ENCODE measurements at places on chromosomes 6 and 20.

DNA sequence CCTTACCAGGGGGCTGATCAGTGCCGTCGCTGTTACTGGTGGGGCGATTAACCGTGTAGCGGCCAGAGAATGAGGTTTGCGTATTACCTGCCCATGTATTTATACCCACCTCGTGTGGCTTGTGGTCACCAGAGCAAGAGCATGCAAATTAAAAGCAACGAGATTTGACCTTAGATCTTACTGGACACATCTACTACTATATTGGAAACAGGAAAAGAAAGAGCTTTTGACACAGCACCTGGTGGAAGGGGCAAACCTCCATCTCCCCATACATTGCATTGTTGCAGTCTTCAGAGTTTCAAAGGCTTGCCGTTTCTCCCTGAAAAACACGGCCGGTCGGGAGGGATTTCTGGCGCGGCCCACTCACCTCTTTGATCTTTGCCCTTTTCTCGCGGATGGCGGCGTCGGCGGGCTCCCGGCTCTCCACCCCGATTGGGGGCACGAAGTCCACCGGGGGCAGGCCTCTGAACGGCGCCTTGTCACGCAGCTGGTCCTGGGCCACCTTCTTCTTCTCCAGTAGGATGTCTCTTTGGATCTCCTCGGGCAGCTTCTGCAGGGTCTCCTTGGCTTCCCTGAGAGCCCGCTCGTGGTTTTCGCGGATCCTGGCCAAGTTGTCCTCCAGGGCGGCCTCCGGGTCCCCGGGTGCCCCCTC lies 1.3 kb downstream of the MAN1A1 start:
- DNase-seq, result peak; percentile 45

DNA sequence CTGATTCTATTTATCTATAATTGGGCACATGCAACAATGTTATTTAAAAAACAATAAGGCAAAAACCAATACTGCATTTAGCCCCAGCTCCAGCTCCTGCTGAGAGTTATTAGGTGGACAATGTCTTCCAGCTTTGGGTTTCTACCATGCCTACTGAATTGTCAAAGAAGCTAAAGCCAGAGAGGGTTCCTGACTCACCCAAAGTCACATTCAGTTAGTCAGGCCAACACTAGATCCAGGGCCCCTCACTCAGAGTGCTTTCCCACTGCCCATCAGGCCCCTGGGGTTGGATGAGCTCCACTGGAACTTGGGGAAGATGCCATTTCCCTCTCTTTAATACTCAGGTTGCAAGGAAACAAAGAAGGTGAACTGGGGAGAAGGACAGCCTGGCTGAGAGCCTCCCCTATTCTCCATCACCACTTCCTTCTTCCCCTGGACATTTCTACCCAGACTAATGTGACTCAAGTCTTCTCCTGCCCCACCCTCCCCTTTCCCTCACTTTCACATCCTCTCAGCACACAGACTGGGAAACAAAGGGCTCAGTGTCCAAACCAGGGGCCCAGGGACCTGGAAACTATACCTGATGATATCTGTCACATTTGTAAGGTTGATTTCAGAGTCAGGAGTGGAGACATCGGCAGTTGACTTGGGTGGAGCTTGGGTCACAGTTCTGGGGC lies 6.0 kb downstream of the TREM1 start:
- DNase-seq, result no peak

- no peak for DNase-seq
These were observed 68.2 kb downstream of the PRDM1 start for GRCh38 chr6:106154326-106154725.

- no peak for DNase-seq
These were observed 5.0 kb upstream of the BTN2A1 start for GRCh38 chr6:26452631-26453235.

- no peak for DNase-seq
These were observed at the start of gene GABRR1 for GRCh38 chr6:89217299-89217910. Gene GABRR1 (minus strand): TSS chr6:89217358. CDS start chr6:89217322, 36 bp downstream.

DNA sequence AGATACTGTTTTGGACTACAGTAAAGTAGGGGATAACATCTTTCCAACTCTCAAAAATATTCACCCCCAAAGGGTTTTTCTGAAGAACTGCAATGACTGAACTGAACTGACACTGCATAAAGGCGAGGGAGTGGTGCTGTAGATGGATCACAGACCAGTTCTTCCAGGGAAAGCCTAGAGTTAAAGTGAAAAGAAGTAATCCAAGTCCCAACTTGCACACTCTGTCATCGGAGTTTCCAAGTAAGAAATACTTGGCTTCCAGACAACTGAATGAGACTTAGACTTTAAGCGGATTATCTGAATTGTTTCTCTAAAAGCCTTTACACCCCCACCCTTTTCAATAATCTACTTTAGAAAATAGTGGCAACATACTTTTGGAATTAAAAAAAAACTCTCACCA lies 134.1 kb upstream of the PREP start:
- DNase-seq, result no peak

- DNase-seq, result no peak
These were observed 91.4 kb downstream of the THBS2 start for GRCh38 chr6:169162249-169162648.

- no peak for DNase-seq
These were observed 30.2 kb downstream of the MYLIP start for GRCh38 chr6:16158943-16159557.

DNA sequence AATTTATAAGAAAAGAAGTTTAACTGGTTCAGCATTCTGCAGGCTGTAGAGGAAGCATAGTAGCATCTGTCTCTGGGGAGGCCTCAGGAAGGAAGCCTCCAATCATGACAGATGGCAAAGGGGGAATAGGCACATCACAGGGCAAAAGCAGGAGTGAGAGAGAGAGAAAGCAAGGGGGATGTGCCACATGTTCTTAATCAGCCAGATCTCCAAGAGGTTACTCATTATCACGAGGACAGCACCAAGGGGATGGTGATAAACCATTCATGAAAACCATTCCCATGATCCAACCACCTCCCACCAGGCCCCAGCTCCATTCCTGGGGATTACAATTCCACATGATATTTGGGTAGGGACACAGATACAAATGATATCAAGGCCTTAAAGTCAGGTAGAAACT lies 217.5 kb upstream of the TCF21 start:
- DNase-seq, result no peak

DNA sequence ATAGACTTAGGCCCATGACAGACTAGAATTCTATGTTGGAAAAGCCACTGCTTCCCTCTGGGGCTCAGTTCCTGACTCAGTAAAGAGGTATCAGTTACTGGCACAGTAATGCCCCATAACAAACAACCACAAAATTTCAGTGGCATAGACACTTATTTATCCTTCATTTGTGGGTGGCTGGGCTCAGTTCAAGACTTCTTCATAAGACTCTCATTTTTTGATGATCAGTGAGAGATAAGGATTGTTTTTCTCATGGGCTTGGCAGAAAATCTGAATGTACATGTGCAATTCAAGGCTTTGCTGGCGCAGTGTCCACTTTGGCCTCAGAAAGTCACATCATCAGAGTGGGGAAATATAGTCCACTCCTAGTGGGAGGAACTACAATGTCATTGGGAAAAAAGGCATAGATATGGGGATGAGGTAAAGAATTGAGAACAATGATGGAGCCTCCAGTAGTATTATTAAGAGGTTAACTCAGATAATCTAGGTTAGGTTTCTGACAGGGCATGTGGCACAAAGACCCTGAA lies 384.6 kb upstream of the FLRT3 start:
- DNase-seq, result no peak

- DNase-seq, result no peak
These were observed 398.4 kb downstream of the TBC1D32 start for GRCh38 chr6:120935908-120936307.

GRCh38 chr6:127083963-127084310 lies 34.5 kb upstream of the RSPO3 start:
- DNase-seq, result no peak

DNA sequence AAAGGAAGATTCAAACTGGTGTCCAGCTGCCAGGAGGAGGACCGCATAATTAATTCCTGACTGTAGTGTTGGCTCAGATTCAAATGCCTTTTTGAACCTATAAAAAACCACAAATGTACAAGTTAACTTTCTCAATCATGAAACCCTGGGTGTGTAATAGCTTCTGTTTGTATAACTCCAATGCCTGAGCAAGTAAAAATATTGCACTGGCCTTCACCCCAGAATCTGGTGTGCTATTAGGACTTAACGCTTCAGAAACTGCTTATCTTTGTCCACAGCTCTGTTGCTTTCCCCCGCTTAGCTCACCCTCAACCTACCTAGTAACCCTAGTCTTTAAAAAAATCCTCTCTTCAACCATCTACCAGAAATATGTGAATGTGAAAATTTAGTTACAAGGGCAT lies 119.1 kb upstream of the MAP7 start:
- no peak for DNase-seq

GRCh38 chr6:148888856-148889255 lies 142.0 kb downstream of the UST start:
- DNase-seq, result no peak

GRCh38 chr6:15148356-15148946 lies 97.4 kb upstream of the JARID2 start:
- peak; percentile 38 for DNase-seq

DNA sequence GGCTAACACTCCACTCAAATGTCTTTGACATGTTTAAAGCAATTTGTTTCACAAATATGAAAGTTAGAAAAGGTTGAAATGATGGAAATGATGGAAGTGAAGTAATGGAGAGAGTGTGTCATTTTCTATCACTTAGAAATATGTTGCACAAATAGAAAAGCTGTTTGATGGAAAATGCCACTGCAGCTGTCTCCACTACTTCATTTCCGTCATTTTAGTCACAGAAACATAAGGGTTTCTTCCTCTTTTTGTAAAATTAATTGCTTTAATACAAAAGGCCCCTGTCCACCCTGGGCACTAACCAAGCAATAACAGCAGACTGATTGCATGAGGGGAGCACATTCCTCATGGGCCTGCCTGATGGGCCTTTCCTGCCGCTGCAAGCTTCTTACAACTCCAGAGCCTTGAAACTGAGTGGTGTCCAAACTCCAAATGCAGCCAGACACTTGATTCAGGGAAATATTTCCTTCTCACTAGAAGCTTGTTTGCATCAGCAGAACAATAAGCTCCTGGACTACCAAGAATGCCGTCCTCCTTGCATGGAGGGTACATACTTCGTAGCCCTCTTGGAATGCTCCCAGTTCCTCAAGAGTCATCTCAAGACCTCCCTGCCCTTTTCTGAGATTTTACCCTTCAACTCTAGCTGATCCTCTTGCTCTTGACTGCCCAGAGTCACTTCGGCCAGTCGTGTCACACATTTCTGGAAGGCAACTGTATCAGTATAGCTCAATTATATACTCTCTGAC lies 36.1 kb downstream of the F13A1 start:
- no peak for DNase-seq

DNA sequence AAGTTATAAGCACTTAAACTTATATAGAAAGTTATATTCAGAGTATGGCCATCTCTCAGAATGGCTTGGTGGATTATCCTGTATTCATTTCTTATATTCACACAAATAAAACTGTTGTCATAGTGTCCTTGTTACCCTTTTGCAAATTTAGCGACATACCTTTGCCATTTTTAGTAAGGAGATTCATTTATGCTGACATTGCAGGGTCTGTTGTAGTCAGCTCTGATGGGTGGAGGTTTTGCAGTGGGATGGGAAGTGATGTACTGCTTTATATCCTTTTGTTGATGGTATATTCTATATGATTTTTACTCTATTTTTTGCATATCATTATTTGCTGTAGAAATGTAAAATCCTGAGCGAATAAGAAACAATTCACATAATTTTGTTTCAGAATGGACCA lies 35.9 kb downstream of the SAMD5 start:
- DNase-seq, result no peak

GRCh38 chr6:134575221-134575620 lies 257.3 kb upstream of the SGK1 start:
- DNase-seq, result no peak

DNA sequence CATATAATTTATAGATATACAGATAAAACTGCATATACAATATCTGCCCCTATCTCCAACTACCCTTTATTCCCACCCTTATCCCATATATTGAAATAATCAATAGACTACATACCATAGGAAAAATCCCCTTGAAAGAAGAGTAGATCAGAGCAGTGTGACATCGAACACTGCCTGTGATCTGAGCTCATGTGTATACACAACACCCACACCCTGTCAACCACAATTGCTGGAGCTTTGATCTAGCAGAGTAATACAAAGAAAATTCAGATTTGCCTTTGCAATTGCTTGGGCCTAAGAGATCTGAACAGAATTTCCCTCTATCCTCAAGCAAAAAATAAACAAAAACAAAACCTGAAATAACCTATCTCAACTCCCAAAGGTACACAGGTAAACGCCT lies 119.3 kb downstream of the ASCC3 start:
- DNase-seq, result no peak

DNA sequence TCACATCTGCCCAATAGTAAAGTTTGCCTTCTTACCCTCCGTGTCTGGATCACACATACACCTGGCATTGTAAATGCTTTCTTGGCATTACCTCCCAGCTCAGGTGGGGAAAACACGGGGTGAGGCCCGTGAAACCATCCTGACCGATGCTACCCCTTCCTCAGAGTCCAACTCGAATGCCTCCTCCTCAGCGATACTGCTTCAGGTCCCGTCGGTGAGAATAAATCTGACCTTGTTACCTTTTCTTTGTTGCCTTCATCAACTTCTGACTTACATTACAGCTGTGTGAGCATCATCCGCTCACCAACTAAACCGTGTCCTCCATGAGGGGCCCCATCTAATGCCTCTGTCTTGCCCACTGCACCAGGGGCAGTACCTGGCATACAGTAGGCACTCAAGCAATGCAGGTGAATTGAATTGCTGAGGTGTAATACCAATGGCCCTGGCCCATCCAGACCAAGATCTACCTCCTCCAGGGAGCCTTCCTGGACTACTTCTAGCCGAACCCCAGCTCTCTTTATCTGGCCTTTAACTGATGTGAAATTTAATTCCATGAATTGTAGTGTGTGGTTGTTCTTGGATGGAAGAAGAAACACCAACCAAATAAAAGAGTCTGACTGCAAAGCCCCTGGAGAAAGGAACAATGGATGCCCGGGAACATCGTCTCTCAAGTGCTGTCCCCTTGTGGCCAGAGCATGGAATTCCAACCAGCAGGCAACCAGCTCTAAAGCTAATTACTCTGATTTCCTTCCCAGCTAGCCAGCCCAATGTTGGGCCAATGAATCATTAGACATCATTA lies 141.5 kb downstream of the ANKRD60 start:
- peak; percentile 73 for DNase-seq

DNA sequence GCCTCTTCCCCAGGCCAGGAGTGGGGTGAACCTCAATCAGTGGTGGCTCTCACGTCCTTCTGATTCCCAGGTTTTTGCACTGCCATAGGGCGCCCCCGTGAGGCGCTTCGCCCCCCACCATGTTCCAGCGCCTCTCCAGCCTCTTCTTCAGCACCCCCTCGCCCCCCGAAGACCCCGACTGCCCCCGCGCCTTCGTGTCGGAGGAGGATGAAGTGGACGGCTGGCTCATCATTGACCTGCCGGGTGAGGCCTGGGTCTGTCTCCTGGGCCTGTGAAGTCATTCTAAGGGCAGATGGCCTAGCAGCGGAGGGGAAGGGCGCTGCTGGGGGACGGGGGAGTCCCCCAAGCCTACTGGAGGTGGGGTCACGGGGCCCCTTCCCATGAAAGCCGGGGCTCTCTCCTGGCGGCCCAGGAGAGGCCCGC lies 4.5 kb downstream of the TP53INP2 start:
- DNase-seq, result peak; percentile 65

- no peak for DNase-seq
These were observed 13.0 kb upstream of the MUC22 start for GRCh38 chr6:30997301-30997700.

- peak; percentile 98 for DNase-seq
These were observed at the start of gene ILRUN for GRCh38 chr6:34696739-34697543. Gene ILRUN (minus strand): TSS chr6:34696767. CDS start chr6:34696603, 164 bp downstream.

- no peak for DNase-seq
These were observed 32.8 kb downstream of the SNX5 start for GRCh38 chr20:17935761-17936160.

GRCh38 chr6:161590961-161591627 lies 317.2 kb upstream of the AGPAT4 start:
- DNase-seq, result no peak

Measured in glutamatergic neuron (in vitro differentiated cells).